K562 (cell line): ENCODE measurements at places on chromosomes 5 and 9. TPM values are rescaled to one million over a fixed set of nuclear protein-coding genes. Genes with fewer than 3 reads are reported as not detected.
A peak's percentile ranks its signal among the peaks of the same experiment; 100 is the strongest.

The IL17B gene
- polyA plus RNA-seq, result 1.0 and 3.0 TPM in 2 replicates

The IRX1 gene
- not detected in 2 replicates for polyA plus RNA-seq

The MTRR gene
- 66.2 and 76.1 TPM in 2 replicates for polyA plus RNA-seq

- DNase-seq, result peak; percentile 21
These were observed 626.9 kb upstream of the PTGER4 start for GRCh38 chr5:40052808-40053207.

- DNase-seq, result no peak
These were observed 99.3 kb downstream of the RGS3 start for GRCh38 chr9:113562653-113563381.

- DNase-seq, result no peak
These were observed 531 bp downstream of the MVB12B start for GRCh38 chr9:126327006-126327713.

DNA sequence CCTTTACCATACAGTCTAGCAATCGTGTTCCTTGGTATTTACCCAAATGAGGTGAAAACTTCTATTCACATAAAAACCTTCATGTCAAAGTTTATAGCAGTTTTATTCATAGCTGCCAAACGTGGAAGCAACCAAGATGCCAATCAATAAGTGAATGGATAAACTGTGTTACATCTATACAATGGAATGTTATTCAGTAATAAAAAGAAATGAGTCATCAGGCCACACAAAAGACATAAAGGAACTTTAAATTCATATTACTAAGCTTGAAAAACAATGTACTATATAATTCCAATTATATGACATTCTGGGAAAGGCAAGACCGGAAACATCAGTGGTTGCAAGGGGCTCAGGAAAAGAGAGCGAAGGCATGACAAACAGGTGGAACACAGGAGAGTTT, 679.9 kb downstream of the ISL1 start:
- DNase-seq, result no peak

- no peak for DNase-seq
These were observed 101.5 kb downstream of the GCNT1 start for GRCh38 chr9:76560481-76560922.

DNA sequence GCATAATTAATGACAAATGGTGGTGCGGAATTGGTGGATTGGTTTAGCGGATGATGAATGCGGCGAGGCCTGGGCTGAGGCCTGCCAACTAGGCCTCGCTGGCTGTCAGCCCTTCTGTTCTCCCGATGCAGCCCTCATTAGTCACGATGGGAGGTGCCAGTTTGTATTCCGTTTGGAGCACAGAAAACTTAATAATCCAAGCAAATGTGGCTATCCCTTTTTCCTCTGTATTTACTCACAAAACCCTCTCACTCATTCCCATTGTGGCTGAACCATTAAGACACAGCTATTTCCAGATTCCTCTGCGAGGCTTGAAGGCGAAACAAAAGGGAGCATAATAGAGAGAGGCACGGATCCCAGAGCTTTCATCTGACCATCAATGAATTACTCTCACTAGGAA, 114.3 kb downstream of the MVB12B start:
- DNase-seq, result no peak

- DNase-seq, result no peak
These were observed 17.8 kb upstream of the TIFAB start for GRCh38 chr5:135469911-135470310.

- DNase-seq, result no peak
These were observed 105.4 kb downstream of the DCP2 start for GRCh38 chr5:113081881-113082546.

GRCh38 chr9:75111019-75111622, 22.8 kb downstream of the OSTF1 start:
- DNase-seq, result no peak

- DNase-seq, result no peak
These were observed 110.7 kb upstream of the CXCL14 start for GRCh38 chr5:135689506-135689905.

GRCh38 chr9:98953581-98954243, 10.0 kb downstream of the COL15A1 start:
- no peak for DNase-seq
